ENCODE measurements at places on chromosomes 3 and 15.

DNA sequence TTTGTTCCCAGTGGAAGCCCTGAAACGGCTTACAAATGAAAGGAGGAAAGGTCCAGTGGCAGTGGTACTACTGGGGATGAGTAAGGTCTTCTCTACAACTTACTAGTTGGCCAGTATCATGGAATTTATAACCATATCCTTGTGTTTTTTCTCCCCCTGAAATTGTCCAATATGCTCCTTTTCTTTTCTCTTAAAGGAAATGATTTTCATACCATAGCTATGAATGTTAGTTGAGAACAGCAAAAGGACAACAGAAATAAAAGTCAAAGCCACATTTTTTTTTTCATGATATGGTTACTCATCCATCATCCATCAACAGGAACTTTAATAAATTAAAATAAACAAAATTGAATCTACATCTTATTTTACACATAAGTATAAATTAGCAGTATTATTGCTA lies 450.4 kb downstream of the MFSD1 start:
- no peak for DNase-seq

DNA sequence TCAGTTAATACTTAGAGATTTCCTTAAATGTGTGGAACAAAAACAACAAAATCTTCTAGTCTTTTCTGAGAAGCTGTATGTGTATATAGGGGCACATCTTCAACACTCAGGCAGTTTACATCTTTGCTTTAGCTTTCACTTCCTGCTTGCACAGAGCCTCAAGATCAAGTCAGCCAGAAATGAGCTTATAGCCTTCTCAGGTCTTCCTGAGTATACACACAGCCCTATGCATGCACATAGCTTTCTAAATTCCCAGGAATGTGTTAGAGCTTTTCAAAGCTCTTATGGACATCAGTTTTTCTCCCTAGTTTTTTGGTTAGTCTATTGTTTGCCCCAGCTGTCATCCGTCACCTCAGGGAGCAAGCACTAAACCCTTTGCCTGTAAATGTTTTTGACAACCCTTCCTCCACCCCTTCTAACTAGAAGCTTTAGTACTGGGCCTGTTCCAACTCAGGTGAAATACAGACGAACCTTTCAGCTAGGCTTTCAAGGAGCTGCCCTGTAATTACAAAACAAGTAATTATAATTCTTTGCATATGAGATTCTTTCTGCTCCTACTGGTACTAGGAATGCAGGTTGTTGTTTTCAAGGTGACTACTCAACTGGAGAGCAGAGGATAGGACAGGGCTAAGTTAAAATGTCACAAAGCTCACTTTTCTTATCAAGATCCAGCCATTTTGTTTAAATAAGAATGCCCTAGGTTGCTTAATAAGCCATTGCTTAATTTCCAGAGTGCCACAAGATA lies 22.6 kb upstream of the MTMR10 start:
- no peak for DNase-seq

DNA sequence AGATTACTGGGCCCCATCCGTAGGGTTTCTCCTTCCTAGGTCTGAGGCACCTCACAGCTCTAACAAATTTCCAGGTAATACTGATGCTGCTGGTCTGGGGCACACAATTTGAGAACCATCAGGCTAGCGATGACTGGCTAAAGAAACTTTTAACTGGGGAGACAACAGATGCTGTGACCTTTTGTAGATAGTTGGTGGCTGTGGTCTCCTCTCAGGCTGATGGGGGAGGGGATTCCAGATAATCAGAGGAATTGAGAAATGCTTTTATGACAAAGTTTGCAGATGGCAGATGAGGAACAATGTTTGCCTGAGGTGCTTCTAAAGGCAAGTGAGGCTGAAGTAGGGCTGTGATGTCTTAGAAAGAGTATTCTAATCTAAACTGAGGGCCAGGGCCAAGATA lies 13.8 kb upstream of the CCR9 start:
- DNase-seq: no peak

GRCh38 chr3:40869013-40869412 lies 330.3 kb upstream of the CTNNB1 start:
- DNase-seq: no peak

GRCh38 chr3:100386437-100387074 lies 14.3 kb downstream of the TOMM70 start:
- no peak for DNase-seq

GRCh38 chr15:90882781-90883525 lies 1.4 kb upstream of the FES start:
- no peak for DNase-seq

GRCh38 chr3:123267821-123268220 lies 66.1 kb downstream of the SEC22A start:
- DNase-seq: no peak

DNA sequence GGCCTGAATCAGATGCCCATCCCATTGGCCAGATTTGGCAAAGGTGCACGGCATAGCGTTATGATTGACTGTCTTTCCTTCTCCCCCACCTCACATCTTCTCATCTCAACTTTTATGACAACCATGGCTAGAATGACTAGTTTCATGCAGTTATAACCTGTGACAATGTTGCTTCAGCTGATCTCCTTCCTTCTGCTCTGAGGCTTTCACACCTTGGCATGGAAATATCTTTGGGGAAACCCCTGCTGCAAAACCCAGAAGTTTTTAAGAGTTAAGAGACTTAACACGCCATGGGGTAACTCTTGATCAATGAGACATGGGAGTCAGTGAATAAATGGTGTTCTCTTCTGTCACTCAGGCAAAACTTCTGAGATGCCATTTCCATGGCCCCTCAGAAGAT lies 290.7 kb upstream of the MDFIC2 start:
- no peak for DNase-seq

DNA sequence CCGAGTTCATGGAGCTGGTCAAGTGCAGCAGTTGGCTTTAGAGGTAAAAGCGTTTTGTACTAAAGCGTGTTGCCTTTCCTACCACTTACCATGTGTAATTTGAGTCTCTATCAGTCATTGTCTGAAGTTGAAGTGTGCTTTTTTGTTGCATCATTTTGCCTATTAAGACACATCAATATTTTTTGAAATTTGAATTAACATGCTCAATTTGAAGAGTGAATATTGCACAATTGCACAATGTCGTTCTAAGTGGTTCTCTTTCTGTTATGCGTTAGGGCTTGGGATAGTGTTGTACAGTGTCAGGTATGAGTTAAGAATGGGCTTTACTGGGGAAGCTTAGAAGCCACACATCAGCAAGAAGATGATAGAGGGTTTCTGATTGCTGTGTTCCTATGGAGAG lies 84.0 kb upstream of the ACKR4 start:
- DNase-seq: no peak

DNA sequence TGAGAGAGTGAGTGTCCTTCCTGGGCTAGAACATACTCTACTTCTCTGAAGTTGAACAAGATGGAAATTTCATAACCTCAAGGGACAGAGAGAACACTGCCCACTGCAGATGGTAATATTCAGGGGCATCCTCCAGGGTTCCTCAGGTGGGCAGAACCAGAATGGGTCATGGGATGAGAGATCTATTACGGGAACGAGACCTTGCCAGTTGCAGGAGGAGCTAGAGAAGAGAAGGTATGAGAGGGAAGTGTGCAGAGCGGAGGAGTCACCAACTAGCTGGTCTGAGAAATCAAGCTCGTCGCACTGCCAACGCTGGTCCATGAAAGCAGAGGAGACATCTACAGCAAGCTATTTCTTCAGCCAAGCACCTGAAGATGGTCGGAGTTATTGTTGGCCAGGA lies 184.7 kb downstream of the TJP1 start:
- DNase-seq: no peak

DNA sequence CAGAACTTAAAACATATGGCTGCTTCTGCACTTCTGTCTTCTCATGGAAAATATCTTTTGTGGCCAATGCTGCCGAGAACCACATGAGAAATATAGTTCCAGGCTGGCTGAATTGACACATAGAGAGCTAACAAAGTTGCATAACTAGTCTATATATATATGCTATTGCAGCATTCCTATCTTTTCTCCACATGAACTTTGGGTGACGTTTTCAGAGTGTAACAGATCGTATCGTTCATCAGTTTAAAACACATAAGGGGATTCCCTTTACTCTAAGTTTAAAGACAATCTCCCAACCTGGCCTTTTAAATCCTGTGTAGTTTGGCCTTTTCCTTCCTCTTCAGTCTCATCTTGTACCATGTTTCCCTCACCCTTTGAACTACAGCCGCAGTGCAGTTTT lies 394.2 kb upstream of the CBLB start:
- no peak for DNase-seq

GRCh38 chr15:76941636-76942035 lies 10.1 kb downstream of the RCN2 start:
- DNase-seq: no peak

DNA sequence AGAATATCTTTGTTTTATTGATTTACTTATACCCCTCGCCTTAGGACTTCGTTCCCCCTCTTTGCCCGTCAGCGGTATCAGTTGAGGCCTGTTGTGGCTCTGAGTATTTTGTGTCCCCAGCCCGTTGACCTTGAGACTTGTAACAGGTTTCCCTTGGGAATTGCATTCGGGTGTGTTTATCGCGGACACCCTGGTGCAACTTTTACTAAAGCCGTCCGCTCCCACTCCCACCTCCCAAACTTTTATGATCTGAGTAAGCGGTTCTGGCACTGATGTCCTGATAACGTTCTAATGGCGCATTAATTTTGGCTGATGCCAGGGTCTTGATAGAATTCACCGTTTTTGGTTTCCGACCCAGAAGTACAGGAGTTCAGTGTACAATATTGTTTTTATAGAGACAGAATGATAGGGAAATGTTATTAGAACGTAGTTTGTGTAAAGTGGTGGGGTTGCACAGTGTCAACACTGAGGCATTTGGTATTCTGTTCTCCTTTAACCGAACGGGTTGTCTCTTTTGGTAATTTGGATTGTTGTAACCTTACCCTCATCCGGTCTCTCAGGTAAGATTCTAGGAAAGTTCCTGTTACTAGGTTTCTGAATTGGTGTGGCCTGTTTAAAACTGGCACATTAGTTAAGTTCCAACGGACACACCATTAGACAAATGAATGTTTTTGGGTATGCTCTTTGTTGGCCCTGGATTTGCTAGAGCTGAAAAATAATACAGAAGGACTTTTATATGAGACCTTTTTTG lies 47.8 kb downstream of the OIP5 start:
- DNase-seq: peak; percentile 1

GRCh38 chr3:136645915-136646314 lies 106.3 kb downstream of the STAG1 start:
- no peak for DNase-seq

GRCh38 chr15:101733545-101733944 lies 9.3 kb upstream of the TARS3 start:
- DNase-seq: no peak

DNA sequence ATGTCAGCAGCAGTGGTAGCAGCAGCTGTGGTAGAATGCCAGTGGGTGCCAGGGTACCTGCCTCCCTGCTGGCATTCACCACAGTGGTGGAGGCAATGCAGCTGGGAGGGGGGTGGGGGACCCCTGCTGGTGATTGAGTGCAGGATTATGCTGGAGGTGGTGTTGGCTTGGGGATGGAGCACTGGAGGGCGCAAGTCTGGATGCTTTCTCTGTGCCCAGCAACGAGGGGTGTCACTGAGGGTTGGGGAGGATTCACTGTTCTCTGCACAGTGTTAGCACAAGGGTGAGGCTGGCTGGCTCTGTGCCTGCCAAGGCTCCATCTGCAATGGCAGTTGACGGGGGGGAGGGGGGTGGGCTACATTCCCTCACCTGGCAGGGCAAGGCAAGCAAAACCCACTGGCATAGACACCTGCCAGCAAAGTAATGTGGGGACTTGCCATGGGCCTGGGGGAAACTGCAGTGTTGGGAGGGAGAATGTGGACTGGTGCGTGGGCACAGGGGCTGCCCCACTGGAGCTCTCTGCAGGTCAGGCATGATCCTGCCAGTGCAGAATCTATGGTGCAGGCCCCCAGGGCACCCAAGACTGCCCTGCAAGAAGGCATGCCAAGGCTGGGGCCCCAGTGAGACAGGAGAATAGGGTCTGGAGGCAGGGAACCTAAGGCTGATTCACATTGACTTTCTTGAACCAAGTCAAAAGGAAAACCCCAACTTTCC lies 64.3 kb downstream of the MINDY4B start:
- DNase-seq: no peak

DNA sequence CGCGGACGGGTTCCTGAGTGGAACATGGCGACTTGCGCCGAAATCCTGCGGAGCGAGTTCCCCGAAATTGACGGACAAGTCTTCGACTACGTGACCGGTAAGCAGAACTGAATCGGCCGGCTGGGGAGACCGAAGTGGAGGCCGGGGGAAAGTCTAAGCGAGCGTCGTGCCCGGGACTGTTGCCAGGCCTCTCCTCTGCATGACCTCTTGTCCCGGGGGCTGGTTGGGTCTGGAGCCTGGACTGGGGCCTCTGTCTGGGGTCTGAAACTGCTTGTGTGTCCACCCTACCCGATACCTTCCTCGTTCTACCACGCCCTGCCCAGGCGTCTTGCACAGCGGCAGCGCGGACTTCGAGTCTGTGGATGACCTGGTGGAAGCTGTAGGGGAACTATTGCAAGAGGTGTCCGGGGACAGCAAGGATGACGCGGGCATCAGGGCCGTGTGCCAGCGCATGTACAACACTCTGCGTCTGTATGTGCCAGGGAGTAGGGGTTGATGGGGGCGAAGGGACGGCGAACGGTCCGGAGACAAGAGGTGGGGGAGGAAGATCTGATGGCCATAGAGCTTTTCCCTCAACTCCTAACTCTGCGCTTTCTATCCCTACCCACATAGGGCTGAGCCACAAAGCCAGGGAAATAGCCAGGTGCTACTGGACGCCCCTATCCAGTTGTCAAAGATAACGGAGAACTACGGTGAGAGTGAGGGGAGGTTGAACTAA lies at the start of gene ABCF3:
Gene ABCF3 (plus strand): TSS at position 16 of the 718 bp plus-strand sequence. CDS start 9 bp downstream, at position 25.
- DNase-seq: no peak

GRCh38 chr3:41302295-41302694 lies 103.0 kb downstream of the CTNNB1 start:
- no peak for DNase-seq

- DNase-seq: no peak
These were observed 54.2 kb upstream of the ARHGEF3 start for GRCh38 chr3:56855856-56856512.

DNA sequence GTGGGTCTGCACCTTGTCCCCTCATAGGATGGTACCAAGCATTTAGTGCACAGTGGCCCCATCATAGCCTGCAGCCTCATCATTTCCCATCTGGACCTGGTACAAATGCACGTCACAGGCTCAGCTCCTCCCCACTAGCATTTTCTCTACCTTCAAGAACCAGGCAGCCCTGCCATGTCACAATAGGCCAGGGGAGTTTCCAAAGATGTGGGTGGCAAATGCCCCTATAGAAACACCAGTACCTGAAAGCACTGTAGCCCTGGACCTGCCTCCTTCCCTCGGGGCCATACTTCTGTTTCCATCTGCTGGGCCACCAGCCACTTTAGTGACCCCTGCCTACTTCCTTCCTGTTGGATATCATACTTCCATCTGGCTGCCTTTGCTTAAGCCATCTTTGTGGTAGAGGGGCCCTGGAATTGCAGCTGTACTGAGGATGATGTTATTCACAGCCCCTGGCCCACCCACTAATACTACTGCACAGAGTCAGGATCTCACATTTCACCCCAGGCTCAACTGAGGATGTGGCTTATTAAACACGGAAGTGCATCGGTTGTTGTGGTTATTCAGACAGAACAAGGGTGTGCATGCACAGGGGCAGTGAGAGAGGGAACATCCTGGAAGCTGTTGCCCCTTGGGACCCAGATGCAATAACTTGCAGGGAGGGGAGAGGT lies 3.8 kb downstream of the TCTA start:
- no peak for DNase-seq

GRCh38 chr3:169771497-169772304 lies 1.5 kb upstream of the MYNN start:
- DNase-seq: peak; percentile 19

GRCh38 chr15:60017538-60018520 lies 13.7 kb downstream of the FOXB1 start:
- no peak for DNase-seq

GRCh38 chr3:193842029-193842798 lies 249.2 kb downstream of the OPA1 start:
- DNase-seq: no peak

- DNase-seq: no peak
These were observed 88.7 kb downstream of the NR1D2 start for GRCh38 chr3:24033818-24034217.
